NCI-H446 treated with DMSO at 0.1 percent for 48 hours (cell line): ENCODE measurements at places on chromosomes 4 and X.

DNA sequence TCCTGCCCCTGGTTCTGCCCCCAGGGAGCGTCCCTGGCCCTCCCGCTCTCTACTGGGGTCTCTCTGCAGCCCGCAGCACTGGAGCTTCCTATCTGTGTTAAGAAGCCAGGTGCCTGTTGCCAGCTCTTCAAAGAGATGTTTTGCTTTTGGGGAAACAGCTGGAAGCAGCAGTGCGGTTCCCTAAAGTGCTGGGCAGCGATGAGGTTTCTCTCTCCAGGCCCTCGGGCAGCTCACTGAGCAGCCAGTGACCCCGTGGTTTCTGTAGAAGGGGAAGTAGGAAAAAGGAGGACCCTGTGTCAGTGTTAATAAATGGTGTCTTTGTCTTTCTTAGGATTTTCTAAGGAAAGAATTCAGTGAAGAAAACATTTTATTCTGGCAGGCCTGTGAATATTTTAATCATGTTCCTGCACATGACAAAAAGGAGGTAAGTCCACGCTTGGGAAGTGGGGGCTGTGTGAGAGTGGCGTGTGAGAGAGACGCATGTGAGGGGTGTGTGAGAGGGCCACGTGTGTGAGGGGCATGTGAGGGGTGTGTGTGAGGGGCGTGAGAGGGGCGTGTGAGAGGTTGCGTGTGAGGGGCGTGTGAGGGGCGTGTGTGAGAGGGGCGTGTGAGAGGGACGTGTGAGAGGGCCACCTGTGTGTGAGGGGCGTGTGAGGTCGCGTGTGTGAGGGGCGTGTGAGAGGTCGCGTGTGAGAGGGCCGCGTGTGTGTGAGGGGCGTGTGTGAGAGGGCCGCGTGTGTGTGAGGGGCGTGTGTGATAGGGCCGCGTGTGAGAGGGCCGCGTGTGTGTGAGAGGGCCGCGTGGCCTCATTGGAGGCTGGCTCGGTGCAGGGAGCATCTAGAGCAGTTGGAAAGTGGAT lies 27.1 kb upstream of the HGFAC start:
- no peak for DNase-seq

GRCh38 chr4:173073939-173074500 lies 94.6 kb upstream of the GALNT7 start:
- no peak for DNase-seq

DNA sequence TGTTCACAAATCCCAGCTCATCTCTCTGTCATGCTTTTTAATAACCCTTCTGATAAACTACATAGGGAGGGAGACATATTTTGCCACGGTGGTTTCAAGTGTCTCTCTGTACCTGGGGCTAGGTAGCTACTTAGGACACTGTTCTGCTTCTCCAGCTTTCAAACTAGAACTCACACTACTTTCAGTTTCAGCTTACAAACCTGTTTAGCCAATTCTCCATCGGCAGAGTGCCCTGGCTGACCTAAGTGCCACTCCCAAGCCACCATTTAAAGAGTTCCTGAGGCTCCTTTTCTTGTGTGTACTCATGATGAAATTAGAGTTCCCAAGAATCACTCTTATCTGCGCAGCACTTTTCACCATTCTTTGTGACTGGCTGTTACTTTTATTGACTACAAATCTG lies 899.2 kb downstream of the FAT4 start:
- DNase-seq: no peak

DNA sequence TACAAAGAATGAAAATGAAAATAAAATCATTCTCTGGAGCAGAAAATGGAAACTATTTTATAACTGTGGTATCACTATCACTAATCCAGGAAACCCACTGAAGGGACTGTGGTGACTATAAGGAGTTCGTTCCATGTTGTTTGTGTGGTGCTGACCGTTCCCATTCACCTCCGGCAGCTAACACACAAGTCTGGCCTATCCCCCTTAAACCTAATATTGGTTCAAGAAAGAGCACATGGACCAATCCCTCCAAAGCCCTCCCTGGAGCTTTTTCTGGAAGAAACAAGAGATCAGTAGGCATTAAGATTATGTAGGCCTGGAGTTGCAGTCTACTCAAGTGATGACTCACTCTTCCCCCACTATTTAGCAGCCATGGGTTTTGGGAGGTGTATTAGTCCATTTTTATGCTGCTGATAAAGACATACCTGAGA lies 25.9 kb upstream of the FAM241A start:
- DNase-seq: no peak

DNA sequence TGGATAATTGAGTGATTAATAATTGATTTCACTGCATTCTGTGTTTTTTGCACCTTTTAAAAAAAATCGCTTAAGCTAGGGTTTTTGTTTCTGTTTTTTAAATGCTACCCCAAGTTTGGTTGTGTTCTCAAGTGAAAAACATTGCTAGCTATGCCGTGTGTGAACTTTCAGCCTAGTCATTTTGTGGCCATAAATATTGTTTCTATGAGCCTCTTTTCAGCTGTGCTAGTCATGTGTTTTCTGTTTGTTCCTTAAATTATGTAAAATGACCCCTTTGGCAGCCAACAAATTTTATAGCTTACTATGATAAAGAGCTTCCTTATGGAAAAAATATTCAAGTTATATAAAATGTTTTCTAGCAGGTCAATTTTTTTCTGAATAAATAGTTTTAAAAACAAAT lies 59.1 kb downstream of the GALNT7 start:
- no peak for DNase-seq

GRCh38 chrX:41245641-41246040 lies 88.3 kb upstream of the DDX3X start:
- DNase-seq: no peak

GRCh38 chr4:63529581-63530337 lies 879.5 kb downstream of the TECRL start:
- DNase-seq: no peak

- DNase-seq: no peak
These were observed 119.2 kb downstream of the TLL1 start for GRCh38 chr4:165992283-165992682.

GRCh38 chrX:53195401-53195800 lies 29.6 kb downstream of the KDM5C start:
- no peak for DNase-seq

GRCh38 chr4:86264241-86264640 lies 95.6 kb downstream of the MAPK10 start:
- DNase-seq: no peak

DNA sequence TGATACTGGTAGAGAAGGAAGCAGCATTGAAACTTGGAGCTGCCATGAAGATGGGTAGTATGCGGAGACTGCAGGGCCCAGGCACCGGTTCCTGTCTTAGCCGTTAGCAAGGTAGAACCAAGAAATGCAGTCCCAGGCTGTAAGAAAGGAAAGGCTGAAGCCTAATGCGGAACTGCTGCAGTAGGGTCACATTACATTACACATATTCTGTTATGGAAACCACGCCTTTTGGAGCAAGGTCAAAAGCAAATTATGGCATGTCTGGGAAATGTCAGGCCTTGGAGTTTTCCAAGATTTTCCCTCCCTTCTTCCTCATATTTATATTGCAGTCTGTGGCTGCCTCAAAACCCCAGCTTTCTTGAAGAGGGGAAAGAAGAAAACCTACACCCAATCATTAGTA lies 204.8 kb upstream of the RASGEF1B start:
- DNase-seq: no peak

DNA sequence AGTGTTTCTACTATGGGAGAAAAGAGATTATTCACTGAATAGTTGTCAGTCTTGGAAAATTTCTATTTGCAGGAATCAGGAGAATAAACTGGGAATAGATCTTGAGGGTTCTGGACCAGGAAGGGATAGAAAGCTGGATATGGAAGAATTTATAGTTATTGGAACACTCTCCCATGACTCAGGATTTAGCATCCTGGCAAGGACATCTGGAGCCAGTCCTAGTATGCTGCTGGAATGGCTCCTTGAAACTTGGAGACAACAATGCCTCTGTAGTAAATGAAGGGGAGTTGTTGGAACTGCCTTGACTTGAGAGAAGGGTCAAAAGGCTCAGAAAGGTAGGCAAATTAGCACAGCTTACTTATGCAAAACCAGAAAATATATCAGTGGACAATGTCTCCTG lies 23.5 kb upstream of the THOC2 start:
- DNase-seq: no peak

- no peak for DNase-seq
These were observed 158.7 kb downstream of the DCHS2 start for GRCh38 chr4:154332681-154333421.

GRCh38 chr4:15963001-15963451 lies at the start of gene FGFBP2:
TSS of gene FGFBP2 (minus strand) at chr4:15963175. CDS start at chr4:15963129, 46 bp downstream.
- DNase-seq: no peak

DNA sequence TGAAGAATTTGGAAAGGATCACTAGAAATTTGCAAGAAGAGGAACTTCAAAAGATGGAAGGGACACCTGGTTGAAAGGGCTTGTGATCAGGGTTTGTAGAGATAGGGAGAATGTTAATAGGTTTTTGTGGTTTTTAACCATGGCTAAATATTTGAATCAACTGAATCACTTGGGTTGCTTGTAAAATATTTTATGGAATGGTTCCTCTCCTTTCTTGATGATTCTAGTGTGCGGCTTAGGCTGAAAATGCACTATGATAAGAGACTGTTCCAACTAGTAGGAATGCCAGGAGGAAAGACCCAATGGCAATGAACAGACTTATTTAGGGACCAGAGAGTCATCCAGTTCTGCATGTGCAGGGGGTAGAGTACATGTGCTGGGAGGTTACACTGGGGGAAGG lies 408.2 kb downstream of the ARHGAP24 start:
- DNase-seq: no peak

DNA sequence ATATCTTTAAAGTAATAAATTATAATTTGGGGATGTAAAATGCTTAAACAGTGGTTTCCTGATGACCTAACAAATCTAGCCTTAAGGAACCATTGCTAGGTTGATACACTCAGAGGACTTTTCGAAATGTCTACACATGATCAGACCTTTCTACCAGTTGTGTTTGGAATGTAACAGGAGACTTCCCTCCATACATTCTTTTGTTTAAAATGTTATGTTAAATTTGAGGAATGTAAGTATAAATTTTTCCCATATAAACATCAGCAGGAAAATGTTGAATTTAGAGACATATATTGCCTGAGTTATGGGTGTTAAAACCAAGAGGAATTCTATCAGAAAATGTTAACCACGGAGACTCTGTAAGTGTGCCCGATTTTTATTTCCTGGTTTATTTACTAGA lies 190.6 kb upstream of the SPRY1 start:
- no peak for DNase-seq

DNA sequence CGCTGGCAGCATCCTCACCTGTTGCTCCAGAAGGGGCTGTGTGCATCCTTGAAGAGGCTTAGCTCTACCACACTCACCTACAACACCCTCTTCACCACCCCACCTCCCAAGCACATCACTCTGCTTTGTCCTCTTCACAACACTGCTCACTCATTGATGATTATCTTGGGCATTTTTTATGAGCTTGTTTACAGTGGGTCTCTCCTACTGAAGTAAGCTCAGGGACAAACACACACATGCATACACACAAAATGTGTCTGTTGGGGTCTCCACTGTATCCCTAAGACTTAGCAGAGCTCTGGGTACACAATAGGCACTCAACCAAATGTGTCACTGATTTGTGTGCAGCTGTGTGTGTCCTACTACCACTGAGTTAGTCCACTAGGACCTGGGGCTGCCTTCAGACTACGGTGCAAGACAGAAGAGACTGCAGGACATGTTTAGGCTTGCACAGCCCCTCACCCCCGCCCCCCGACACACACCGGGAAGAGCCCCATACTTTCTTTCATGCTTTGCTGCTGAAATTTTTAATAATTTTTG lies 1.3 kb upstream of the GABRE start:
- DNase-seq: no peak

DNA sequence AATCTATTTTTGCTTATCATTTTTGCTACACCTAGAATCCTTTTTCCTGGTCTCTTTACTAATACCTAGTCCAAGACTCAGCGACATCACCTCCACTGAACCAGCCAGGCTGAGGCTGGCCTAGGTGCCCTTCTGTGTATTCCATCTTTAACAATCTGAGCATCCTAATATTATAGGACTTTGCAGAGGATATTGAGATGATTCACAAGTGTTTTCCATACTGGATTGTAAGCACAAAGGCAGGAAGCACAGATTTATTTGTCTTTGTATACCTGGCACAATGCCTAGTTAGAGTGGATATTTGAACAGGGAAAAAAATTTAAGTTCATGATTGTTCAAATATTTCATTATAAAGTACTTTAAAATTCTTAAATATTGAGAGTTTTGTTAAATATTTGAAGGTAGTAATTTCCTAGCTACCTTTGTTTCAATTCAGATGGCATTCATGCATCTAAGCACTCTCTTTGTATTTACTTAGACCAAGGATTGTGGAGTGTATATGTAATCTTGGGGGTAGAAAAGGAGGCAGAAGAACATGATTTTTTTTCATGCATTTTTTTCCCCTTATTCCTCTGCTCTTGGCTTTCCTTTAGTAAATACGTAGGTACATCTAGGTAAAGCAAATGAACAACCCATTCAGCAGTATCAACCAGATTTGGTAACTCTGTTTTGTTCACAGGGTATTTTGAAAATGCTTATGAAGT lies 18.4 kb downstream of the SMARCA5 start:
- no peak for DNase-seq

DNA sequence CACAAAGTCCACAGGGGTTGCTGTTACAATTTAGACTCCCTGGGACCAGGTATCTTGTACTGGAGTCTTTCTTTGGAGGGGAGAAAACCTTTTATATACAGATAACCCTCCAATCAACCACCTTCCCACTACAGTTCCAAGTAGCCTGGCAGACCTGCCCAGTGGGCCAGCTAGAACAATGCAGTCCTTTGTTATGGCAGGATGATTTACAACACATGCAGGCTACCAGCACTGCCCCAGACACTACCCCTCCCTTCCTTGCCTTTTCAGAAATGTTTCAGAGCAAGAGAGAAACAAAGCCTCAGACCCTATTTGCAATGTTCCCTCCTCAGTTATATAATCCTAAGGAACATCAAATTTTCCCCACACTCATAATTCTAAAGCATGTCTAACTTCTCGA lies 11.1 kb downstream of the RASL11B start:
- no peak for DNase-seq

GRCh38 chr4:8920969-8921368 lies 49.3 kb upstream of the HMX1 start:
- DNase-seq: no peak

GRCh38 chr4:139596034-139596683 lies 40.1 kb upstream of the SETD7 start:
- DNase-seq: no peak

GRCh38 chrX:44392767-44393166 lies 49.3 kb upstream of the EFHC2 start:
- no peak for DNase-seq

DNA sequence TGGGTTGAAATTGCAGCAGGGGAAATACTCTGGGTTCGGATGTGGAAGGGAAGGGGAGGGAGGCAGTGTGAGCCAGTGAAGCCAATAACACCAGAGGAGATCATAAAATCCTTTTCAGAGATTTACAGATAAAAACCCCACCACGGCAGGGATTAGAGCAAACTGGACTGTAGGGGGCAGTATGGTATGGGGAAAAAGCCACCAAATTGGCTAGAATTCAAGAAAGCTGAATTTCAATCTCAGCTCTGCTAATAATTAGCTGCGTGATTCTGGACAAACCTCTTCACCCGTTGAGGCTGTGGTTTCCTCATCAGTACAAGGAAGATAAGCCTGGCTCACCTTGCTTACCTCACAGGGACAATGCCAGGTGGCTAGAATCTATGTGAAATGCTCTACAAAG lies 108.1 kb downstream of the ATG4A start:
- peak; percentile 10 for DNase-seq
